ENCODE measurements at places on chromosomes 2 and 18.

- no peak for DNase-seq
These were observed 489.9 kb downstream of the NYAP2 start for GRCh38 chr2:225889452-225889851.

DNA sequence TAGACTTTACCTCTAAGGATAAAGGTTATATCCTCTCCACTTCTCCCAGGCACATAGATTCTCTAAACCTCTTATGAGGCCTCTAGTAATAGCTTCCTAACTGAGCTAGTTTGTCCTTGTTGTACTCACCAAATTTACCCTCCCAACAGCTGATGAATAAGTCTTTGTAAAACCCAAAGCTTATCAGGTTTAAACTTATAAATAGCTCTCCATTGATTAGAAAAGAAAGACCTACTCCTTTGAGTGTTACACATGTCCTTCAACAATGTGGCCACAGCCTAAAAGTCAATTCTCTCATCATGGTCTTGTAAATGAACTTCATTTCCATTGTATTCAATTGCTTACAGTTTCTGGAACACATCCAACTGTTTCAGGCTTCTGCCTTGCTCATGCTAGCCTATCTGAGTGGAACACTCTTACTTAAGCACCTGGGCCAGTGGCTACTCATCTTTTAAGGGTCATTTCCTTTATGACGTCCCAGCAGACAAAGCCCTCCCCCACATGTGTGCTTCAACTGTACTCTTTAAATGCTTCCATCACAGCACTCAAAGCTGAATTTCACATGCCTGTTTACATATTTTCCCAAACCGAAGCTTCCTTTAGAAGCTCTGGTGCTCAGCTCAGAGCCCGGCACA is 131.6 kb downstream of the CDH2 start:
- no peak for DNase-seq

DNA sequence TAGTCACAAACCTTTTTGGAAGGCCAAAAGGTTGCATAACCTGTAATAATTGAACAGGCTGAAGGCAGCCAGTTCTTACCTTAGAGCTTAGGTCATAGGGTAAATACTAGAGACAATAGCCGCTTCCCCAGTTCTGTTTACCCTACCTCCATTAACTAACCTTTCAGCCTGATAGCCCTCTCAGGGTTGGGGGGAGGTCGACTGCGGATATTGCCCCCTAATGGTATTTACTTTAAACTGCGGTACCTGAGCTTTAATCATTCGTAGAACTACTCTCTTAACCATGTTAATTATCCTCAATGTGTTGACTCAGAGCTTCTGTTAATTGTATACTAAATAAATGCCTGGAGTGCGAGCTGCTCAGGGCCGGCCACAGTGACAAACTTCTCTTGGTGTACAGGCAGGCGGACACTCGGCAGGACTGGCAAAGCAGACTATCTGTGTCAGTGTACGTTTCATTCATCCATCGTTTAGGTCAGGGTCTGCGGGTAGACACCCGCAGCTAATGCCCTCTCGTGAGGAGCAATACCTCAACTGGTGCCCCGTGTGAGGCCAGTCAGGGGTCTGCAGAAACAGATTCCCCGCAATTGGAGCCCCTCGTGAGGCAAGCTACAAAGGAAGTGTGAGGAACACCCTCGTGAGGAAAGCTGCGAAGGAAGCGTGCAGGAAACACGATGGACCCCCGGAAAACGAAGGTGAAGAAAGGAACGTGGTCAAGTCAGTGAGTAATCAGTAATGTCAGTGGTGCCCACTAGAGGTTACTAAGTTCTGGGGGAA is 115.3 kb upstream of the SCN7A start:
- no peak for DNase-seq

- DNase-seq = no peak
These were observed 103.2 kb upstream of the MMADHC start for GRCh38 chr2:149690825-149691224.

- DNase-seq = no peak
These were observed 951.1 kb upstream of the CNTNAP5 start for GRCh38 chr2:123073956-123074355.

DNA sequence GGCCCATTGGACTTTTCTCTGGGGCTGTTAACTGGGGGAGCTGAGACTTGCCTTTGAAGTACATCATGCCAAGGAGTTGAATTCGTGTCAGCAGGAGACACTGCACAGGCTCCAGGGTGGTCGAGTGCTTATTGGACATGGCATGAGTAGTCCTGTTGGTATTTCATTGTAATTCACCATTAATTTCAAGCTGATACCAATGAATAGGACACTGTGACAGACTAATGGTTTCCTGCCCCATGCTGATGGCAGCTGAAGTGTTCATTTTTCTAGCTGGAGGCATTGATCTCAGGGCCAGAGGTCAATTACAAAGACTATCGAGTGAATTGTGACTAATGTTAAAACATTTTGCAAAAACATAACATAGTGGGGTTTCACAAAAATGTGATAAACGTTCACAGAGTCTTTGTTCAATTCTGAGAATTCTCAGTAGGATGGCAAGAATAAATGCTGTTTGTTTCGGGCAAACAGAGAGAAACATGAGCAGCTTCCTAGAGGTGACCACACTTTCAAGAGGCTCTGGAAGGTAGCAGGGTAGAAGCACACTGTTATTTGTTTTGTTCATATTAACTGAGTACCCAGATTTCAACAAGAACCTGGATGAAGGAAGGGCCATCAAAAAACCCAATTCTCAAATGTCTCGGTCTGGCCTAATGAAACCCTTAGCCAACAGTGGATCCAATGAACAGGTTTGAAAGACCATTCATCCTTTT is 90.6 kb upstream of the ARL4C start:
- DNase-seq = no peak

GRCh38 chr2:143545949-143546255 is 416.7 kb downstream of the ARHGAP15 start:
- DNase-seq = no peak

- no peak for DNase-seq
These were observed 40.2 kb downstream of the PKP4 start for GRCh38 chr2:158496986-158497385.

DNA sequence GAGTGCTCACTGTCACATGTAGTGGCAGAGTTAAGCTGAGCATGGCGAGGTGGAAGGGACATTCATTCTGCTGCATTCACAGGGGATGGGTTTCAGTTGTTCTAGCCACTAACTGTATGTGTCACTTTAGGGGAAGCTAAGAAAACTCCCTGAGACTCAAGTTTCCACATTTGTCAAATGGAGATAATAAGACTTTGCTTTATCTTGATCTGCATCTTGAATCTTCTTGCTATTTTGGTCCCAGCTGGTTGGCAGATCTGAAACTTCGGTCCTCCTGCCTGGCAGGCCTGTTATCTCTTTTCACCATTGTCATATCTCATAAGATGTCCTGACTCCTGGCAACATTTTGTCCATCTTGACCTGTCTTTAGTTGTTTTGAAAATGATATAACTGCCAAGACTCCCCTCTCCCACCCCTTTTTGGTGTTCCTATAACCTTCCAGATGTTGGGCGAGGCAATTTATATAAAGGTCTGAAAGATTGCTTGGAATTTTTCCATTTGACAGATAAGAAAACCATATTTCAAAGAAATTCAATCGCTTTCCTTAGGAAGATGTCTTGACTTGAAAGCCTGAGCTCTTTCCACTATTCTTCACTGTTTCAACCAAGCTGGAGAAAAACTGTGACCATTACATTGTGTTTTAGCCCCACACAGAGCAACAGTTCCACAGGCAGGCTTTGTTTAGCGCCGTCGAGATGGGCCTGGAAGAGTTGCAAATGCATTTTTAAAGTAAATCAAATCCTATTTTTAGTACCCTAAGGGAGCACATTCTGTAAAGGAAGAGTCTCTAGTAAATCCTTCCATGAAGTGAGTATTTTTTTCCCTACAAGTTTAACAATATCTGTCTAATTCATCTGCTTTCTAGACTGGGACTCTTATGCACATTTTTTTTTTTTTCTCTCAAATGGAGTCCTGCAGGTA is 33.4 kb downstream of the MYCN start:
- no peak for DNase-seq

GRCh38 chr2:112540906-112541305 is 1.4 kb upstream of the POLR1B start:
- no peak for DNase-seq

- DNase-seq = no peak
These were observed 320.5 kb downstream of the DPP10 start for GRCh38 chr2:114762986-114763385.

DNA sequence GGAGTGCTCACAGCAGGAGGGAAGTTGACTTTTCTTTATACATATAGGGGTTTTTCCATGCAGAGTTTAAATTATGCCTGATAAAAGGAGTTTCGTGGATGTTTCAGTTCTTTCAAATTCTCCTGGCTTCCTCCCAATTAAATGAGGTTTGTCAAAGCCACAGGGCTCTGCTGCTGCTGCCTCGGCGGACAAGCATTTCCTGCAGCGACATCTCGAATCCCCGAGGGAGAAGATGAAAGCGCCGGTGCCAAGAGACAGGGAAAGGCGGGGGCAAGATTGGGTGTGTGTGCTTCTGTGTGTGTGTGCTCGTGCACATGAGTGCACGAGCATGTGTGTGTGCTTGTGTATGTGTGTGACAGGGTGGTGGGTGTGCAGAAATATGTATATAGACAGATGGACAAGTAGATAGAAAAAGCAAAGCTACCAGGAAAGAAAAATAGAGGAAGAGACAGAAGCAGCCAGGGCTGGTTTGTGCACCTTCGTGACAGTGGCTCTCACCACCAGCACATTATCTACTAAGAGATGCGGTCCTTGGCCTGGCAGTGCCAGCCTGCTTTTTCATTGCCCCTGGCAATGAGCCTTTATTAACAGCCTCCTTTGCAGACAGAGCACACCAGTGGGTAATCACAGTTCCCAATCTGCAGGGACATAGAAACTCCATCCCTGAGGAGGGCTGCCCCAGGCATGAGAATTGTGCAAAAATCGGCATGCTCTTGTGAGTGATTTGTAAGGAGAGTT is 76.2 kb downstream of the CDK15 start:
- peak; percentile 37 for DNase-seq

GRCh38 chr18:10072671-10073175 is 158.9 kb downstream of the VAPA start:
- no peak for DNase-seq

DNA sequence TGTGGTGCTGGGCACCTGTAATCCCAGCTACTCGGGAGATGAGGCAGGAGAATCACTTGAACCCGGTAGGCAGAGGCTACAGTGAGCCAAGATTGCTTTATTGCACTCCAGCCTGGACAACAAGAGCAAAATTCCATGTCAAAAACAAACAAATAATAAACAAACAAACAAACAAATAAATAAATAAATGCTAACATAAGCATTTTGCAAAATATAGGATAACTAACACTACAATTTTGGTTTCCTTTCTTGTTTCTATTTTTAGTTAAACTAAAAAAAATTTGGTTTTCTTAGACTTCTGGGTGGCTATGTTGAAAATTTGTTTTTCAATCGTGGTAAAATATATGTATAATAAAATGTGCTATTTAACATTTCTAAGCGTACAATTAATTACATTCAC is 115.0 kb upstream of the ZNF516 start:
- no peak for DNase-seq

DNA sequence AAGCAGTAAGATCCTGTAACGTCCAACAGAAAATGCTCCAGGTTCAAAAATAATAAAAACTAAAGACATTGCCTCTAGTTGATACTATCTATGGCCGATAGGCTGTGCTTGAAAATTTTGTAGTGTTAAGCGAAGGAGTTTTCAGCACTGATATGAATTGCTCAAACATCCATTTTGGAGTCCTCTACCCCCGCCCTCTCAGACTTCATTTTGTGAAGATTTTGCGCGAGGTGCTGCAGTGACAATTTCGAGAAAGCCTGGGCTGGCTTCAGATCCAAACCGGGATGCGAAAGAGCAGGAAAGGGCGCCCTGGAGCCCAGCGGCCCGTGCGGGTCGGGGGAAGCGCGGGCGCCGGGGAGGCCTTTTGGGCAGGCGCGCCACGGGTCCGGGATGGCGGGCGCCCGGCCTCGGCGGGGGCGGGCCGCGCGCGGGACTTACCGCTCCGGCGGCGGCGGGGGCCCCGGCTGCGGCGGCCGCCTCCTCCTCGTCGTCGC is 1.8 kb downstream of the SP3 start:
- peak; percentile 93 for DNase-seq

GRCh38 chr2:212505586-212505985 is 33.0 kb downstream of the ERBB4 start:
- DNase-seq = no peak

DNA sequence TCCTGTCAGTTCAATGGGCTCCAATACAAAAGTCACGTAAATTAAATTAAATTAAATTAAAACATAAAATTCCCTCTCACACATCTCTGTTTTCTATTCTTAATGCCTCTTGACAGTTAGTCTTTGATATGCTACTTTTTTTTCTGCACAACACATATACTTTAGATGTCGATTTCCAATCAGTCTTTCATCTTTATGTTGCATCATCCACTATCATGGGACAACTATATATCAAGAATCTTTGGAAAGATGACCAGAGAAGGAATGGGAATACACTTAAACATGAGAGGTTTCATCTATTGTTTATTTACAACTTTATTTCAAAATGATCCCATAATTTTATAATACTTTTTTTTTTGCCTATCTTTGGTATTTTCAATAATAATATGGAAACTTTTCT is 733.3 kb upstream of the FANCL start:
- DNase-seq = no peak

DNA sequence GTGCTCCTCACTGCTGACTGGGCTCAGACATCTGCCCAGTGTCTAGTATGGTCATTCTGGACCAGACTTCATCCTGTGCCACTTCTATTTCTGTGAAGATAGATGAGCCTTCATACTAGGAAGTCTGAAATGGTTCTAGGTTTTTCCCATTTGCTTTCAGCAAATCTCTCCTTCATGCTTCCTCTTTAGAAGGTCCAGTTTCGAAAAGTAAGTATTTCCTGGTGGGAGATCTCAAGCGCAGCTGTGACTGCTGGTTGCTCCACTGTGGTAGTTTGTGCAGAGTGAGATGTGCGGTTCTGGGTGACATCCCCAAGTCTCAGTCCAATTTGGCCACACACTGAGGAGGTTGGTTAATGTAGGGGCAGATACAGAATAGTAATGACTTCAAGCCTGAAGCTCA is 14.4 kb downstream of the IL36B start:
- no peak for DNase-seq

- no peak for DNase-seq
These were observed 271.4 kb downstream of the ZEB2 start for GRCh38 chr2:144248350-144249034.

GRCh38 chr2:222424276-222424728 is at the start of gene SGPP2:
SGPP2 (plus strand) TSS chr2:222424543; CDS start chr2:222424603, 60 bp downstream.
- no peak for DNase-seq

- DNase-seq = no peak
These were observed 30.4 kb upstream of the IL36G start for GRCh38 chr2:112947374-112947773.
